ENCODE measurements at places on chromosomes 16 and 17.

DNA sequence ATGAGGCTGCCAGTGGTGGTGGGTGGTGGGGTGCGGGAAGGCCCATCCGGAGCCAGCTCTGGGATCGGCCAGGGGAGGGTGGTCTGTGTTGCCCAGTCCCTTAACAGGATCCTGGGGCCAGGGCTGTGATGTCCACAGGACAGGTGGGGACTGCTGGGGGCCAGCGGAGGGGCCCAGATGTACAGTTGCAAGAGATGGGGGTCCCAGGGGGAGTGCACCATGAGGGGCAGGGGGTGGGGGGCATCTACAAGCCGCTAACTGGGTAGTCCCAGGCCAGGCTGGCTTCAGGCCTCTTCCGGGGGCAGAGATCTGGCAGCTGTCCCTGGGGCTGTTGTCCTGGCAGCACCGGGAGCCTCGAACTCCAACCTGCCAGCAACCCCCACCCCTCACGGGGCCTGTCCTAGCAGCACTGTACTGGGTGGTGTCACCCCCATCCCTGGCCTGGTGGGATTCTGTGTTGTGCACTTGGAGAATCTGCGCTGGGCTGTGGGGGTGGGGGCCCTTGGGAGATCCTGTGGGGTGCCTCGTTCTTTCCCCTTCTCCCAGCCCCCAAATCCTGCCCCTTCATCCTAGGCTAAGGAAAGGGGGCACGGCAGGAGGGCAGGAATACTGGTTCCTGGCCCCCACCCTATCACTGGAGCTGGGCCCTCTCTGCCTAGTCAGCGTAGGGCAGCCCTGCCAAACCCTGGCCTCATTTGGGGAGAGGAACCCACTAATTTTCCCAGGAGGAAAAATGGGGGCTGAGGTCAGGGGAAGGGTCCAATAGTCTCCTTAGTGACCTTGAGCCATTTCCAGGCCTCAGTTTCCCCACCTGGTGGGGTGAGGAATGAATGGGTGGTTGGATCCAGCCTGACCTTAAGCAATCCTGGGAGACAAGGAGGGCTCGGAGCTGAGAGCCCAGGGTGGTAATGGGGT is 1.4 kb downstream of the MTSS2 start:
- no peak for DNase-seq

DNA sequence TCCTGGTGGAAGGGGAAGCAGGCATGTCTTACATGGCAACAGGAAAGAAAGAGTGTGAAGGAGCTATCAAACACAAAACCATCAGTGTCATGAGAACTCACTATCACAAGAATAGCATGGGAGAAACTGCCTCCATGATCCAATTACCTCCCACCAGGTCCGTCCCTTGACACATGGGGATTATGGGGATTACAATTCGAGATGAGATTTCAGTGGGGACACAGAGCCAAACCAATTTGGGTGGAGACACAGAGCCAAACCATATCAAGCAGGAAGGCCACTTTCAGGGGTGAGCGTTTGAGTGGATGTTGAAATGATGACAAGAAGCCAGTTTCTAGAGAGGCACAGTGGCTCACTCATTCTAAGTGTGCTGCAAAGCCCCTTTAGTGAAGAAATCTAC is 143.8 kb downstream of the CPPED1 start:
- no peak for DNase-seq

DNA sequence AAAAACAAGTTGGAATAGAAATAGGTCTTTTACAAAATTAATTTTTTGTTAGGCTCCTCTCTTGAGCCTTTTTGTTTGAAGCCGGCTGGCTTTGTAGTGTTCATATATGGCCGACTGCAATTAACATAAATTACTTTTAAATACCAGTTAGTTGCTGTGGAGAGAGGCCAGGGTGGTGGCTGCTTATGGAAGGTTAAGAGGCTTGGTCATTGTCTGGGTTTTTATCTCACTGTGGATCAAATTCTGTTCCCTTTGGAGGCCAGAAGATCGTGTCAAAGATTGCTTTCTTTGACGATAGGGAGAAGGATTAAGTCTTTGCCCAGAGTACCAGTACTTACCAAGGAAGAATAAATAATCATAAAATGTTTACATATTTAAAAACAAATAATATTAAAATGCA is 39.9 kb downstream of the MSI2 start:
- DNase-seq: no peak

- DNase-seq: peak; percentile 66
These were observed 30.8 kb downstream of the HLF start for GRCh38 chr17:55295411-55296170.

DNA sequence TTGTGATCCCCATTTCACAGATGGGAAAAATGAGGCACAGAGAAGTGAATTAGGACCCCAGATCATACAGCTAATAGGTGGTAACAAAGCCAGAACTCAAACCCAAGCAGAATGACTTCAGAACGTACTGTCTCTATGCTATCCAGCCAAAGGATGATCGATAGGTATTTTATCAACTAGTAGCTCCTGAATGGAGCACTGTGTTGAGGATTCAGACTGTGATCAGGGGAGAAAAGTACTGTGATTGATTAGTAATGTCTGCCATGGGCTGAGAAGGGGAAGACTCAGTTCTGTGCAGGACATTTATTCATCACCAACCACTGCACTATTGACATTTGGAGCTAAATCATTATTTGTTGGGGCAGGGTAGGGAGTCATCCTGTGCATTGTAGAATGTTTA is 38.7 kb downstream of the CACNG4 start:
- DNase-seq: no peak

GRCh38 chr17:28996554-28997096 is 9.2 kb downstream of the SEZ6 start:
- DNase-seq: peak; percentile 30

GRCh38 chr16:70664325-70665112 is 18.2 kb downstream of the IL34 start:
- DNase-seq: no peak

- no peak for DNase-seq
These were observed 20.5 kb downstream of the GRB7 start for GRCh38 chr17:39757931-39758873.

DNA sequence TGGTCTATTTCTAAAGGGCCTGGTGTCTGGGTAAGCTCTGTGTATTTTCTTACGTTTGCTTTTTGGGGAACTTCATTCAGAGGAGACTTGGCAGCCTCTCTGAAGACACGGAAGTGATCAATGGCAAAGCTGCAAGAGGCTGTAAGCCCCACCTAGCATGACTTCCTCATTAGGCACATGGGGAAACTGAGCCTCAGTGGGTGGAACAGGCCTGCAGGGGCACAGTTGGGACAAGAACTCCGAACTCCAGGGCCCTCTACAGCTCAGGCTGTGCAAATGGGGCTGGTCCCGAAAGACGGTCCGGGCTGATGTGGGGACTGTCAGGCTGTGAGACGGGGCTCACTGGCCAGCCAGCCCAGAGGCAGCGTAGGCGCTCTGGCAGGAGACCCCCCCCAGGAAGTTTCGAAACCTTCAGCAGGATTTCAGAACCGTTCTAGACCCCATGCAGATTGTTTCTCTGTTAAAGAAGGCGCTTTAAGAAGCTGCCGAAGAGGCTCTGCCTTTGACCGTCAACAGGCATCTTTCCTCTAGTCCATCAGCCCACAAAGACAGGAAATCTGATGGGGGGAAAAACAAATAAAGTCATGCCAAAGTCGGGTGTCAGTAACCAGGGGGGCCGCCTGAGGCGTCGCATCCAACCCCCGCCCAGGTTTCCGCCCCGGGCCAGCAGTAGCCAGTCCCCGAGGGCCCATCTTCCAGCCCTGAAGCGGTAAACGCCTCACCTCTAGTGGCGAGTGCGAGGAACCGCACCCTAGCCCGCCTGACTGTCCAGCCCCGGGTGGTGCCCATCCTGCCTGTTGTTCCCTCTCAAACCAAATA is 79.8 kb upstream of the TBC1D3K start:
- DNase-seq: peak; percentile 84

- no peak for DNase-seq
These were observed 29.0 kb downstream of the HELZ start for GRCh38 chr17:67215991-67216421.

DNA sequence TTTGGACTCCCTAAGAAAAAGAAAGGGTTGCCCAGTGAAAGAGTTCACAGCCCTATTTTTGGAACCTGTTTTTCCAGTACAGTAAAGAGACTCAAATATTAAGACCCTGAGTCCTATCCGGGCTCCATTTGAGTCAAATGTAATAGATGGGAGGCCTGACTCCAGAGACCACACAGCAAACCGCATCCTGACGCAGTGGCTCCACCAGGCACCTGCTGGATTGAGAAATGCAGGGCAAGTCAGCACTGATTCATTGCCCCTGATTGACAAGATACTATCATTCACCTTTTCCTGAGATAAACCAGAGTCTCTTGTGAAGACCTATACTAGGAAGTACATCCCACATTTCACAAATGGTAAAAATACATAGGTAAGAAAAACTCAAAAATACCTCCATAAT is 715.7 kb upstream of the SOX9 start:
- DNase-seq: no peak

DNA sequence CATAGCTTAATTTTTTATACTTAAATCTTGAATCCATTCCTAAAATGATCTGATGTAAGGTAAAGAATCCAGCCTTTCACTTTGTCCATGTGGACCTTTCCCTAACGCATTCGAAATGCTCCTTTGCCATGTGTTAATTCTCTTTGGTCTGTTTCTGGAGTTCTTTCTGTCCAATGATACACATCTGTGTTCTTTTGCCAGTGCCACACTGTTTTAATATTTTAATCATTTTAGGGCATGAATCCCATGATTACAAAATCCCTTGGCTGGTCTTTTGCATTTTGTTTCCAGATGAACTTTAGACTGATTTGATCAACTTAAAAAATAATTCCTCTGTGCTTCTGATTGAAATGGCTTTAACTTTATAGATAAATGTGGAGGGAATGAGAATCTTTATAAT is 74.1 kb downstream of the NTN1 start:
- DNase-seq: no peak

DNA sequence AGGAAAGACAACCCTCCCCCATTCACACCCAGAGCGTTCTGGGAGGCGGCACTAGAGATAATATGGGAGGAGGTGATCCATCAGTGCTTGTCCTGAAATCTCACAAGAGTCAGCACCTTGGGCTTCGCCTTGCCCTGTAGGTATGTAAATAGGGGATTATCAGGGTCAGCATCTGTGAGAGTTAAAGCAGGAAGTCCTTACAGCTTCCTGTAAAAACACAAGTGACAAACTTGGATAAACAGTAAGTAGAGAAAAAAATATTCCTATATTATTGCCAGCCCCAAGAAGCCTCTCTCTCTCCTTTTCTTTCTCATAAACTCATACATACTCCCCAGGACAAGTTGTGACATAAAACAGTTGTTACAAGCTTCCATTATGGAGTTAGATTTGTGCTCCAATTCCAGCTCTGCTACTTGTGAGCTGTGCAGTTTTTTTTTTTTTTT is 187.7 kb downstream of the MAF start:
- DNase-seq: no peak

DNA sequence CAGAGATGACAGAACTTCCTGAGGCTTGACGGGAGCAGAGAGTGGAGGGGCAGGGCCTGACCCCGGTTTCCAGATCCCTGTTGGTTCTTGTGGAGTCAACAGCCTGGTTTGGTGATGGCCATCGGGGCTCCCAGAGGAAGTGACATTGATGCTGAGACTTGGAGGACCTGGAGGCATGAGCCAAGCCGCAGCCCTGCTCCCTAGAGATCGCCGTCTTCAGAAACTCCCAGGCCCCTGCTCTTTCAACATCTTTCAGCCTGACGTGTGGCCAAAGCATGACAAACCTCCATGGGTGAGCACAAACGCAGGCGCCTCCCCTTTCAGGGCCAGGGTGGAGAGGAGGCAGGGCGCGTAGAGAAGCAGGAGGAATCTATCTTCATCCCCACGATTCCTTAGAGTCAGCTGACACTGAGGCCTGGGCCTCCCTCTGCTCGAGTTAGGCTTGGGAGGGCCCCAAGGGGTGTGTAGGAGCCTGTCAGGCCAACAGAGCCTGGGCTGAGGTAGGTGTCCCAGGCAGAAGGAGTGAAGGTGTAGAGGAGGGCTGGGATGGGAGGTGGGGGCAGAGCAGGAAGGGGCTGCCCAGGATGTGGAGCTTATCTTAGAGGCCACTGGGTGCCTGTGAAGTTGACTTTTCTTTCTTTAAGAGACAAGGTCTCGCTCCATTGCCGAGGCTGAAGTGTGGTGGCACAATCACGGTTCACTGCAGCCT is 56.1 kb upstream of the MED9 start:
- DNase-seq: no peak

GRCh38 chr16:14548933-14549788 is 80.9 kb downstream of the PARN start:
- no peak for DNase-seq

GRCh38 chr16:69182730-69183416 is 4.1 kb upstream of the SNTB2 start:
- DNase-seq: peak; percentile 9

- DNase-seq: peak; percentile 15
These were observed 499 bp upstream of the HLF start for GRCh38 chr17:55264278-55264644.

GRCh38 chr17:41535764-41536481 is 7.8 kb upstream of the KRT19 start:
- DNase-seq: no peak

DNA sequence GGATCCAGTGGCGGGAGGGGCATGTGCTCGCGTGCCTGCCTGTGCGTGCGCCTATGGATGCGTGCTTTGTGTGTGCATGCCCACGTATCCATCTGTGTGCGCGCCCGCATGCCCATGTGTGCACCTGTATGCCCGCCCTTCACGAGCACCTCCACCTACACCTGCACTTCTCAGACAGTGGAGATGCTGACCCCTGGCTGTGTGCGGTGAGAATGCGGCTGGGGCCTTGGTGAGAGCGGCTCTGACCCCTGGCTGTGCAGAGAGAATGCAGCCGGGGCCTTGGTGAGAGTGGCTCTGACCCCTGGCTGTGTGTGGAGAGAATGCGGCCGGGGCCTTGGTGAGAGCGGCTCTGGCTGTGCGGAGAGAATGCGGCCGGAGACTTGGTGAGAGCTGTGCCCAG is 33.9 kb downstream of the AXIN1 start:
- DNase-seq: peak; percentile 33

- DNase-seq: no peak
These were observed 4.0 kb downstream of the C1QTNF1 start for GRCh38 chr17:79027925-79028491.

DNA sequence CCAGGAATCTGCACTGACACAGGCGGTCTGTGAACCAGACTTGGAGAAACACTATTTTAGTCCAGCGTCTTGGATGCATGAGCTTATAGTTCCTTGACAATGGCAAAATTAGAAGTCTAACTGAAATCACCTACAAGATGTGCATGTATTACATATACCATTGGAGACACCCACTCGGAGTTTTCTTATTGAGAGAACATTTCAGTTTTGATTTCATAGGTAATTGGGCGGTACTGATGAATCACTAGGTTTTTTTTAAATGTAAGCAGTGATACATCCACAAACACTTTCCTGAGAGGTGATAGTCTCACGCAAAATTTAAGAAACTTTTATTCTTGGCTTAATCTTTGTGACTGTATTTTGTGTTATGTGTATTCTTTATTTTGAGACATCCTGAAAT is 69.8 kb downstream of the PRKCA start:
- DNase-seq: no peak

- DNase-seq: no peak
These were observed 27.2 kb upstream of the CEP20 start for GRCh38 chr16:15915555-15916081.

- peak; percentile 78 for DNase-seq
These were observed at the start of gene TVP23A for GRCh38 chr16:10817963-10818941. Gene TVP23A, minus strand, starts transcription at chr16:10818794. Its CDS starts 301 bp downstream, at chr16:10818493.

Data from nephron progenitor cell (in vitro differentiated cells).